ENCODE measurements at places on chromosomes 3 and 15.

DNA sequence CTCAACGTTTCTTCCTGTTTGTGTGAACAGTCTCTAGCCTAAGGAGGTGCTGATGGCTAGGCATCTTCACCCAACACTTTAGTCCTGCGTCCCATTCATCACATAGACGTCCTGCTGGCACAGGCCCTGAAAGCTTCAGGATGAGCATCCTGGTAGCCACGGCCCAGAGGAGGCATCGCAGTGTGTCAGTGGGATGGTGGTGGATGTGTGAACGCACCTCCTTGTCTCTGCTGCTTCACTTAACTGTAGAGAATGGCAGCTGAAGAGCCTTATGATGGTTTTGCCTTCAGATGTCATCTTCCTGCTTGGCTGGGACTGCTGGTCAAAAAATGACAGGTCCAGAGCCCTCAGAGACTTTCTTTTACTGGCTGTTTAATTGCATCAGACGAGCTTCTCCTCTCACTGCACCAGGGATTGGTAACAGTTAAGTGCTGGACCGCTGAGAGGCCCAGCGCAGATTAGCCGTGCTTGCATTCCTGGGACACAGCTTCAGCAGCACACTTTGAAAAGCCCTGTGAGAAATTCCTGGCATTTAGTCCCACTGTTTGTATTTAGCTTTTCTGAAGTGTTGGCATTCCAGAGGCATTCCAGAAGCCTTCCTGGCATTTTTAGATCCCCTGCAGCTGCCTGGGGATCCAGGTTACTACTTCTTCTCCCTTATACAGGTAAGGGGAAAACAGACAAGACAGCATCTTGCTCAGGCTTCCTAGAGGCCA is 132.4 kb upstream of the PLXNA1 start:
- no peak for DNase-seq

GRCh38 chr3:171481011-171481410 is 20.8 kb upstream of the TNIK start:
- no peak for DNase-seq

DNA sequence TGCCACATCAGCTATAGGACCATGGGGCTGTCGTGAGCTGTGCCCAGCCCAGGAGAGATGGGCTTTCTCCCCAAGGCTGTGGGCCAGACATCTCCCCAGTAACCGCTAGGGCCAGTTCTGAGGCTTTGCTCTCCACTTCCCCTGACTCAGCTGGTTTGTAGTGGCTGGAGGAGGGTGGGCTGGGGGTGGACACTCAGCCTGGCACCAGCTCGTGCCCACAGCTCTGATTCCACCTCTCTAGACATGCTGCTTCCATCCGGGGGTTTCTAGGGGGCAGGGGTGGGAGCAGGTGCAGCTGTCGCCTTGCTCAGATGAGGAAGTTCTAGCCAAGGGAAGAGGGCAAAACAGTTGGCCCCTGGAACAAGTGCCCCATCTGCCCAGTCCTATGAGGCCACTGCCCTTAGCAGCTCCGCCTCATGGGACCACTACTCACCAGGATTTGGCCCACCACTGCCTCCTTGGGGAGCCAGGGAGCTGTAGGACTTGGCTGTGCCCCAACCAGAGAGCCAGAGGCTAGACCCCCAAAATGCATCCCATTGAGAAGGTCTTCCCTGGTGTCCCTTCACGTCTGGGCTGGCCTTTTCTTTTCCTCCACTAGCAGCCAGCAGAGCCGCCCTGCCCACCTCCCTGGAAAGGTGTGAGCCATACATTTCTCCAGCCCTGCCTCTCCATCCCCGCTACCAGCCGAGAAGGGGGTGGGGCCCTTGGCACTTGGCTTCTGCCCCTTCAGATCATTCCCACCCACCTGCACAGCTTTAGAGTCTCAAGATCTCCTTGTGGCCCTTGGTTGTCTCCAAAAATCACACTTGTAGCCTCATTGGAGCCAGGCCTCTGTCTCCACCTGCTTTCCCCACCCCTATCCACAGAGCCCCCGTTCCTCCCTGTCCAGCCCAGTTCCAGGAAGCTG is 9.9 kb downstream of the GLYCTK start:
- DNase-seq, result no peak

DNA sequence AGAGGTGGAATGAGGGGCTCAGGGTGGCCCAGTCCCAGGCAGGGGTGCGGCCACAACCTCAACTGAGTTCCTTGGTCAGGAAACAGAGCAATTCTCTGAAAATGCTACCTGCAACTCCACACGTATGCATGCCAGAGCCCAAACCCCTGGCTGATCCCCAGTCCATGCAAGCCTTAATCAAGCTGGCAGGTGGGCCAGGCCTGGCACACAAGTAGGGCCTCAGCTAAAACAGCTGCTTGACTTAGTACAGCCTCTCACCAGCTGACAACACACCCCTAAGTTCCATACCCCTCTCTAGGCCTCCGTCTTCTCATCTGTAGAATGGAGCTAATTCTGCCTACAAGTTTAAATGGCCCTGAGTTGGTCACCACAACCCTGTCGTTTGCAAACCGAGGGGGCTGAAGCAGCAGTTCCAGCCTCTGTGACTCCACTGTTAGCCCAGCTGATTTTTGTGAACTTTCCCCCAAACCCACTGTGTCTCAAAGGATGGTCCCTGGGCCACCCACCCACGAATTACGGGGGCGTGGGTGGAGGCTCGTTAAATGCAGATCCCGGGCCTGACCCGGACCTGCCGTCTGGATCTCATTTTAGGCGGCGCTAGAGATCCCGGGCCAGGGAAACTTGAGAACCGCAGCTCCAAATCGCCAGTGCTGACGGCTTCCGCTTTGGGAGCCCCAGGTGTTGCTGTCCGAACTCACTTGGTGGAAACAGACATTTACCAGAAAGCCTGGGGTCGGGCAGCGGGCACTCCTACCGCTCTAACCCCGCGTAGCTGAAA is 927 bp downstream of the CHDH start:
- no peak for DNase-seq

DNA sequence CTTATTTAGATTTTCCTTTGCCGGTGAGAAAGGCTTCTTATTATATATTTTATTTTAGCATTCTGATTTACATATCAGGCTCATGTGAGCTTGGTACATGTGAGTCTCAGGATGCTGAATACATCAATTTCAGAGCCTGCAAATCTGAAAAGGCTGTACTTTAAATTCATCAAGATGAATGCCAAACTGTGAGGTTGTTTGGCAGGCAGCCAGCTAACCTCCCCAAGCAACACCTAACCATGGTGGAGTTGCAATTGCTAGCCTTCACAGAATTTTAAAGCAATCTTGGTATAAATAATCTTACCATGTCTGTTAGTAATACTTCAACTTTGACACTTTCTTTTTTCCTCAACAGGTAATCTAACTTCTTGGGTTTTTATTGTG is 252.5 kb downstream of the CDIN1 start:
- DNase-seq, result no peak

- DNase-seq, result no peak
These were observed 31.0 kb downstream of the NR2F2 start for GRCh38 chr15:96361309-96362010.

DNA sequence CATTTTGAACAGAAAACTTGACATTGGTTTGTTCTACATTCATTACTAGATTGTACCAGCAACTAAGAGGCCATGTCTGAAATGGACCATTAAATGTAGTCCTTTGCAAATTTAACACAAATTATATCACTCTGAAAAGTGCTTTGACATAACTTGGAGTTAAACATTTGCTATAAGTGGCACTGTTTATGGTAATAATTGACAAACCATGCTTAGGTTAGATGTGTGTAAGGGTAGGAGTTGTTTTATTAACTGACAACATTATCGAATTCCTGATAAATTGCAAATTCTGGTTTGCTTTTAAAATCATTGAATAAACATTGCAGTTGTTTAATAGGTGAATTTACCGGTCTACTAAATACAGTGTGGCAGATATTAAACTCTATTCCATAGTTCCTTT is 6.1 kb upstream of the TMEM207 start:
- DNase-seq, result no peak

- DNase-seq, result no peak
These were observed 36.7 kb upstream of the BLM start for GRCh38 chr15:90680371-90680935.

Data from stimulated activated CD4-positive, alpha-beta T cell treated with anti-CD3 and anti-CD28 coated beads, TNF-alpha, amount 100 ng/mL, for 24 hours (primary cell).